ENCODE measurements at places on chromosomes 5 and 9.

- no peak for DNase-seq
These were observed 33.9 kb upstream of the KCNN2 start for GRCh38 chr5:114327987-114328386.

- DNase-seq, result no peak
These were observed 29.7 kb downstream of the PITX1 start for GRCh38 chr5:135004376-135004775.

GRCh38 chr9:84293001-84293798 lies 47.4 kb downstream of the SLC28A3 start:
- DNase-seq, result no peak

- no peak for DNase-seq
These were observed 44.9 kb upstream of the LIFR start for GRCh38 chr5:38601133-38601862.
